Left cardiac atrium (tissue), 4 donors: ENCODE measurements at places on chromosomes 4 and X. TPM values are rescaled to one million over a fixed set of nuclear protein-coding genes. Genes with fewer than 3 reads are reported as not detected.

GRCh38 chr4:3257103-3257555 lies 8.2 kb downstream of the MSANTD1 start:
- peak; percentile 10 for DNase-seq

Gene MGAT4D
- total RNA-seq: not detected

- DNase-seq: no peak
Observed at GRCh38 chr4:53183754-53184153, 182.1 kb downstream of the SCFD2 start.

DNA sequence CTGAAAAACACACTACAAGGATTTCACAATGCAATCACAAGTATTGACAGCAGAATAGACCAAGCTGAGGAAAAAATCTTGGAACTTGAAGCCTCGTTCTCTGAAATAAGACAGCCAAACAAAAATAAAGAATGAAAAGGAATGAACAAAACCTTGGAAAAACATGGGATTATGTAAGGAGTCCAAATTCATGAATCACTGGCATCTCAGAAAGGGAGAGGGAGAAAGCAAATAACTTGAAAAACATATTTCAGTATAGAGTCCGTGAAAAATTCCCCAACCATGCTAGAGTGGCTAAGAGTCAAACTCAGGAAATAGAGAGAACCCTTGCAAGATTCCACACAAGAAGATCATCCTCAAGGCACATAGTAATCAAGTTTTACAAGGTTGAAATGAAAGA lies 178.5 kb upstream of the CTSO start:
- DNase-seq: no peak

DNA sequence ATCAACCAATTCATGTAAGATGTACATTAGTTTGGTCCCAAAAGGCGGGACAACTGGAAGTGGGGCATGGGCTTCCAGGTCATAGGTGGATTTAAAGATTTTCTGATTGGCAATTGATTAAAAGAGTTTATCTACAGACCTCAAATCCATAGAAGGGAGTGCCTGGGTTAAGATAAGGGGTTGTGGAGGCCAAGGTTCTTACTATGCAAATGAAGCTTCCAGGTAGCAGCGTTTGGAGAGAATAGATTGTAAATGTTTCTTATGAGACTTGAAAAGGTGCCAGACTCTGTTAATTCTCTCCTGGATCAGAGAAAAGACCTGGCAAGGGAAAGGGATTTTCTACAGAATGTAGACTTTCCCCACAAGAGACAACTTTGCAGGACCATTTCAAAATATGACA lies 2.4 kb downstream of the MGST2 start:
- no peak for DNase-seq

Gene KLHL13
- 5.4 TPM for total RNA-seq

DNA sequence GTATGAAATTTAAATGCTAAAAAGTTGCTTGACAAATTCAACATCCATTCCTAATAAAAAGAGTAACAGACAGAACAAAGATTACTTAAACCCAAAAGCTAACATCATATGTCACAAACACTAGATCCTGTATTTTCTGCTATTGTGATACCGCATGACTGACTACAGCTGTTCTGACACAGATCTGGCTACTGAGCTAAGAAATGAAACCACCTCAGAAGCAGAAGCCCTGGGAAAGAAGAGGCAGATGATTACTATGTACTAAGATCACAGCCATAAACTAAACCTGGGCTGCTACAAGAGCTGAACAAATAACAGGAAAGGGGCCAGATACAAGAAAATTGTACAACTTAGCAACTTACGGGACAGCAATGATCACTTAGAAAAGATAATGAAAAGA lies 9.4 kb downstream of the LETM1 start:
- no peak for DNase-seq

DNA sequence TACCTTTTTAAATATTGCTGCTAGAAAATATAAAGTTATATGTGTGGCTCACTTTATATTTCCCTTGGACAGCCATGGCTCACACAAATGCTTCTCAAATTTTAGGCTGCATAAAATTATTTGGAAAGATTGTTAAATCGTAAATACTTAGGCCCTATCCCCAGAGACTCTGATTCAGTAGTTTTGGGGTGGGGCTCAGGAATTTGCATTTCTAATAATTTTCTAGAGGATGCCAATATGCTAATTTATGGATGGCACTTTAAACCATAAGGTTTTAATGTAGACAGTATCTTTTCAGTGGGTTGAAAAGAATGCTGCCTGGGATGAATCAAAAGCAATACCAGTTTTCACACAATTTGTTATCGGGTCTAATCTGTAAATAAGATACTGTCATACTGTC lies 49.7 kb downstream of the RAP1GDS1 start:
- DNase-seq: no peak

- DNase-seq: no peak
Observed at GRCh38 chr4:142396279-142396678, 449.8 kb downstream of the INPP4B start.

- DNase-seq: no peak
Observed at GRCh38 chrX:20530406-20530921, 263.8 kb upstream of the RPS6KA3 start.

- no peak for DNase-seq
Observed at GRCh38 chr4:7970361-7970946, 30.8 kb upstream of the AFAP1 start.

Gene ADGRL3
- total RNA-seq: 3.7 TPM

Gene HPGD
- total RNA-seq: 2.7 TPM

Gene GC
- not detected for total RNA-seq

- no peak for DNase-seq
Observed at GRCh38 chr4:161799710-161800109, 364.1 kb downstream of the FSTL5 start.

DNA sequence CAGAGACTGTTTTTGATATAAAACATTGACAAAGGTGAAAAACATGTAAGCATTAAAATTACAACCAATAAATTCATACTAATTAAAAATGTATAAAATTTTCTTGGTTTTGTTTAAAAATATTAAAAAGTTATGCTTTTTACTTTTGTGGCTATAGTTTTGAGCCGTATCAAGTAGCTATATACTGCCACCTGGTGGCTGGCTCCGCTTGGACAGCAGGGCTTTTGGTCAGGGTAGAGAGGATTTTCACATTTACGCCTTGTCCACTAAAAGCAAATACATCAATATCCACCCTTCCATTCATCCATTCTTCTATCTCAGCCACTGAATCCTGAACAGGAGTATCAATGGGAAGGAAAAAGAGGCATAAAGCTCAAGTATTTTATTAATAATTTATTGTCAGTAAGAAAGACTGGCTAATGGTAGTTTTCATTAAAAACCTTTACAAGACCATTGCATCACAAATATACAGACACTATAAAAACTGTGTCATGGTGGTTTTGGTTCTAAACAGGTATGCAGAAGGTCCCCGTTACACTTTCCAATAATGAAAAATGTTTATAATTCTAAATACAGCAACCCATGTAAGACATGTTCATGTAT lies 32.1 kb upstream of the MTNR1A start:
- DNase-seq: peak; percentile 81

GRCh38 chr4:159337041-159337440 lies 234.2 kb downstream of the RAPGEF2 start:
- DNase-seq: no peak

DNA sequence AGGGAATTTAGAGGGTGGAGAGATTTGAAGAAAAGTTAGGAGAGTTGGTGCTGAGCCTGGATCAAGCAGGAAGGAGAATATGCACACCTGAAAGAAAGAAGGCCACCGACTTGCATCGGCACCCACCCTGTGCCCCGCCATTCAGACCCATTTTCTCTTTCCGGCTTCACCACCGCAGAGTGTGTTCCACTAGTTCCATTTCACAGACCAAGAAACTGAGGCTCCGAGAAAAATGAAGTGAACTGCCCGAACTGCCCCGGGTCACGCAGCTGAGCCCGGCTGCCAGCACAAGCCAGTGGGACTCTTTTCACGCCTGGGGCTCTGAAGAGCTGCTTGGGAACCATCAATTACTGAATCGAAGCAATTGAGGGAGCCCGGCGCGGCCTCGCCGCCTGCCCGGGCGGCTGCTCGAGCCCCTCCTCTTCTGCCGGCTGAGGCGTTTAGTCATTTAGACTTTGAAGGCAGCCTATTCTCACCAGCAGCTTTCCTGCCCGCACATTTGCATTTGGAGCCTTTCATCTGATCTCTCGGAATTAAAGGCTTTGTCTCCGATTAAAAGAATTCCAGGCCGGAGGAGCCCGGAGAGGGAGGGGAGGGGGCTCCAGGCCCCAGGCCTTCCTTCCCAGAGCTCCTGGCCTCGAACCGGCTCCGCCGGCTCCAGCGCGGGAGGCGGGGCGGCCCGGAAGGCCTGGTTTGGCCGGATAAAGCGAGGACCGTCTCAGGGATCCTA lies 140.2 kb upstream of the PJA1 start:
- DNase-seq: no peak

DNA sequence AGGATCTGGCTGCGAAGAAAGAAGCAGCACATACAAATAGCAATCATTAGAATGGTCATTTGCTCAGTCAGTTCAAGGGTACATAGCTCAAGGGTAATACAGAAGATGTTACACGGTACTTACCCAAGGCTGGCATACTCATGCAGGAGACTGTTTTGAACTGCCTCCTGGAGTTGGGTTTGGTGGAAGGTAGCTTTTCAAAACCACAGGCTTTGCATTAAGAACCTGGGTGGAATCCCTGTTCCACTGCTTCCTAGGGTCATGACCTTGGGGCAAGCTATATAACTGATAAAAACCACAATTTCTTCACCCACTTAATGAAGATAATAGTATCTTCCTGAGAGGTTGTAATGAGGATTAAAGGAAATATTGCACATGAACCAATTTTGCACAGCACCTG lies 36.5 kb downstream of the TBC1D9 start:
- DNase-seq: no peak
